ENCODE measurements at places on chromosomes 16 and 17.

DNA sequence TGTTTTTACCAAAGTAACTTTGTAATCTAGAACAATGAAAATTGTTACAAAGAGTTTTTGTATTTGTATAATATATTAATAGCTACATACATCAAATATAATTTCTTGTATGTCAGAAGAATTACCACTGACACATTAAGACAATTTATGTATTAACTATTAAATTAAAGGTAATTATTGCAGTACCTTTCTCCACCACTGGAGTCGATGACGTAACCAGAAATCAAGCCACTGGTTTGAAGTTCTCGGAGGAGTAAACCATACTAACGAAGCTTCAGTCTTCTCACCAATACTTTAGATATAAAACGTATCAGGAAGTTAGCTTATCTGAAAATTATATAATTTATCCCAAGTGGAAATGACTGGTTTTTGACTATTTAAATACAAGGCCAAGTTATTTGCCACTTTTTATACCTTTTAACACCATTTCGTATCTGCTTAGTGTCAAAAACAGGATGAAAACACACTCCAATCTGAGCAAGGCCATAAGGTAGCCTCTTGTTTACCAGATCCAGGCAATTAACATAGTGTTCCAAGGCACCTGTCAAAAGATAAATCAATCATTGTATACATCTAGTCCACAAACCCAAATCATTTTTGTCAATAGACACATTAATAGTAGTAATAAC, 4.3 kb downstream of the POLG2 start:
- no peak for DNase-seq

DNA sequence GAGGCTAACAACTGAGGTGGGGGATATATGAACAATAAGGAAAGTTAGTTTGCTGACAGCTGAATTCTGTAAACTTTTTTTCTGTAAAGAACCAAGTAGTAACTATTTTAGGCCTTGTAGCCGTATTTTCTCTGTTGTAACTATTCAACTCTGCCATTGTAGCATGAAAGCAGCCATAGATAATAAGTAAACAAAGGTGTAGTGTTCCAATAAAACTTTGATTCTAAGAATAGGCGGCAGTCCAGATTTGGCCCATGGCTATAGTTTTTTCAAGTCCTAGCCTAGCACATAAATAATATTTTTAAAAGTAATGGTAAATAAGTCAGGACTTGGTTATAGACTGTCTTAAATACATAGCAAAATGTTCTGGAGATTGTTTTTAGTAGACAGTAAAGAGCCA, 142.0 kb downstream of the STXBP4 start:
- DNase-seq = no peak

- no peak for DNase-seq
Observed at GRCh38 chr16:2190659-2191445, 5.6 kb downstream of the CASKIN1 start.

DNA sequence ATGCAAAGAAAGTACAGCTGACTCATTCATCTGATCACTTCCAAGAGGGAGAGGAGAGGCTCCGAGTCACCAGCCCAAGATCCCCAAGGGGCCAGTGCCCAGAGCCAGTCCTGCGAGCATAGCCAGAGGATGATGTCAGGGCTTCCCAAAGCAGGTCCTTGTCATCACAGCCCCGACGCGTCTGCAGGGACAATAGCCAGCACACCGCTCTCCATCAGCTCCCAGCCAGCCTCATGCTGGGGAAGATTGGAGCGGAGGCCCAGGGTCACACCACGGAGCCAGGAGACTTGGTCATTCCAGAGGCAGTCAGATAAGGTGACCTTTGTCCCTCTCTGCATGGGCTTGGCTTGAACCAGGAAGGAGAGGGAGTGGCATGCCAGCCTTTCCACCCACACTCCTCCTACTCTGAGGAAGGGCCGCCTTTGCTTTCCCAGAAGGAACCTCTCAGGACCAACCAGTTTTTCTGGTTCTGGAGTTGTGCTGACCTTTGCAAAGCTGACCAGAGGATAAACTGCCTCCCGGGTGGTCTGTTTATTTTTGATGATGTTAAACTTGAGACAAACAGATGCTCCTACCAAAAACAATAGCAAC, 58.3 kb upstream of the ARHGAP44 start:
- DNase-seq = no peak

- no peak for DNase-seq
Observed at GRCh38 chr16:57544124-57544653, 1.7 kb downstream of the ADGRG5 start.

- peak; percentile 29 for DNase-seq
Observed at GRCh38 chr17:49646391-49647255, 31.3 kb downstream of the SPOP start.

GRCh38 chr16:83826146-83826913, 18.6 kb downstream of the HSBP1 start:
- DNase-seq = peak; percentile 71

Measured in AG04450 (cell line).